Bladder microvascular endothelial cell (primary cell): ENCODE measurements at places on chromosomes 1 and 21. TPM values are rescaled to one million over a fixed set of nuclear protein-coding genes. Genes with fewer than 3 reads are reported as not detected.

DCST1 gene
- not detected in 2 replicates for total RNA-seq

C1orf167 gene
- 0.16 and 0.19 TPM in 2 replicates for total RNA-seq

TDRD5 gene
- not detected in 2 replicates for total RNA-seq

PRPF38A gene
- 6.6 and 15.9 TPM in 2 replicates for total RNA-seq

TINAGL1 gene
- total RNA-seq, result 331 and 542 TPM in 2 replicates

KPRP gene
- not detected in 2 replicates for total RNA-seq

CNN3 gene
- total RNA-seq, result 308 and 506 TPM in 2 replicates

PGLYRP3 gene
- 0.16 TPM in 1 of 2 replicates, not detected in the other for total RNA-seq

HES2 gene
- total RNA-seq, result 5.3 and 18.1 TPM in 2 replicates

OR2T2 gene
- total RNA-seq, result not detected in 2 replicates

TCHHL1 gene
- total RNA-seq, result not detected in 2 replicates

ZMYND12 gene
- total RNA-seq, result 0.32 and 0.63 TPM in 2 replicates

IL12RB2 gene
- 0.19 TPM in 1 of 2 replicates, not detected in the other for total RNA-seq

BATF3 gene
- total RNA-seq, result 0.16 and 1.0 TPM in 2 replicates

TCHH gene
- total RNA-seq, result under 0.01 and 0.06 TPM in 2 replicates

MYCL gene
- total RNA-seq, result 0.16 and 0.44 TPM in 2 replicates

CELA2A gene
- total RNA-seq, result not detected in 2 replicates

NSUN4 gene
- 8.9 and 23.1 TPM in 2 replicates for total RNA-seq
